ENCODE measurements at places on chromosomes 2 and 18.

DNA sequence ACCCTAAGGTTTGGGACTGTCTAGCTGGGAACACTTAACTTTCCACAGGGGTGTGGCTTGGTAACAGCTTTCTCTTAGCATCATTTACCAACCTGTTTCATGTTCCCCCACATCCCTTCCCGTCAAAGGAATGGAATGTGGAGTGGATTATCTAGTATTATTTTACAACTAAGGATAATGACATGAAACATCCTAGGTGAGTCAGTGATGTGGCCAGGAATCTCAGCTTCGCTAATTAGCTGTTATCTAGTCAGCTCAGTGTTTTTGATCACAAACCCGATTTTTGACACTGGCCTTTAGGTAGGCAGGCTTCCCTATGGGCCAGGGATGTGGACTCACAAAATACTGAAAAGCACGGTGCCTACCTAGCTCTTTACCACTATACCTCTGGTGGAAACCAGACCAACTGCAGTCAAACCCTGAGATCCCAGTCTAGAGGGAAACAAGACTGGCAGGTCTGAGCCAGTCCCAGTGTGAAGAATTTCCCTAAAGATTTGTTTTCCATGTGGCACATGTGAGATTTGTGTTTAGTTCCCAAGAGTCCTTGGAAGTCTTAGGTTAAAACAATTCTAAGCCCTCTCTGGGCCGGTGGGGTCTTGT, 2.8 kb upstream of the NRP2 start:
- DNase-seq = no peak

GRCh38 chr2:1750933-1751766, 6.8 kb upstream of the PXDN start:
- DNase-seq = peak; percentile 77

DNA sequence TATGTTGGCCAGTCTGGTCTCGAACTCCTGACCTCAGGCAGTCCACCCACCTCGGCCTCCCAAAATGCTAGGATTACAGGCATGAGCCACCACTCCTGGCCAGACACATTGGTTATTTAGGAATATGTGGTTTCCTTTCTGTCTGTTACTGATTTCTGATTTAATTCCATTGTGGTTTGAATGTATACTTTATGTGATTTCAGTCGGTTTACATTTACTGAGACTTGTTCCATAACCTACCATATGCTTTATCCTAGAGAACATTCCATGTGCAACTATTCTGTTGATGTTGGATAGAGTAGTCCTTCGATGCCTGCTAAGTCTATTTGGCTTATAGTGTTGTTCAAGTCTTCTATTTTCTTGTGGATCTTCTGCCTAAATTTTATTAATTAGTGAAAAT, 1.6 kb upstream of the CCL20 start:
- DNase-seq = no peak

GRCh38 chr2:126145752-126146151, 510.2 kb upstream of the GYPC start:
- no peak for DNase-seq

DNA sequence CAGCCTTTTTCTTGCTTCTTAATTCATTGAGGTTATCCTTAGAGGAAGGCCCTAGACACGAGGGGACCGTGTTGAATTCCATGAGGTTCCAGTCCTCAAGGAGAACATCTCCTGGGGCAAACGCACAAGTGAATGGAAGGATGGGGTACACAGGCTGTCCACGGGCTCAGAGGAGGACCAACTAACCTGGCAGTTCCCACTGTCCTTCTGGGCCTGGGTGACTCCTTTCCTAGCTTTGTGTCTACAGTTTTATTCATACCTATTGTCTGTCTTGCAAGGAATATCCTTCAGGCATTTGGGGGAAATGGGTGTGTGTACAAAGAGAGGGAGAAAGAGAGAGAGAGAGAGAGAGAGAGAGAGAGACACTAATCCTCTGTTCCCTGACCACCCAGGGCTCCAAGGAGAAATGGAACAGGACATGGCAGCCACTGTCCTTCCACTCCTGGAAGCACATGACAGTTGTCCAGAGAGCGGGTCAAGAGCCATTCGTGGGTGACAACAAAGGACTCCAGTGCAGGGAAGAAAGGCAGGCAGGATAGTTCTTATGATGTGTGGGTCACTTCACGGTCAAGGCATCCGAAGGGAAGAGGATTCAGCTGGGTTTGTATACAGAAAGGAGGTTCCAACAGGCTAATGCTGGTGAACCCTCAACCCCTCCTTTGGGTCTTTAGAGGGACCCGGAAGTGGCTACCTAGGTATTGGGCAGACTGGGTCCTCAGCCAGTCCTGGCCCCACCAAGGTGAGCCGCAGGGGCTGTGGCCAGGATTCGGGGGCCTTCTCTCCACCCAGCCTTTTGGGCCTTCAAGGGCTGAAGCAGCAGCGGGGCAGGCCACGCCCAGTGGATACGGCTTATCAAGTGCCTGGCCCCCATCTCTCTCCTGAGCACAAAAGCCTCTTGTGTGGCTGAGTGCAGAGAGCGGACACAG, 150.6 kb downstream of the MYCN start:
- no peak for DNase-seq

DNA sequence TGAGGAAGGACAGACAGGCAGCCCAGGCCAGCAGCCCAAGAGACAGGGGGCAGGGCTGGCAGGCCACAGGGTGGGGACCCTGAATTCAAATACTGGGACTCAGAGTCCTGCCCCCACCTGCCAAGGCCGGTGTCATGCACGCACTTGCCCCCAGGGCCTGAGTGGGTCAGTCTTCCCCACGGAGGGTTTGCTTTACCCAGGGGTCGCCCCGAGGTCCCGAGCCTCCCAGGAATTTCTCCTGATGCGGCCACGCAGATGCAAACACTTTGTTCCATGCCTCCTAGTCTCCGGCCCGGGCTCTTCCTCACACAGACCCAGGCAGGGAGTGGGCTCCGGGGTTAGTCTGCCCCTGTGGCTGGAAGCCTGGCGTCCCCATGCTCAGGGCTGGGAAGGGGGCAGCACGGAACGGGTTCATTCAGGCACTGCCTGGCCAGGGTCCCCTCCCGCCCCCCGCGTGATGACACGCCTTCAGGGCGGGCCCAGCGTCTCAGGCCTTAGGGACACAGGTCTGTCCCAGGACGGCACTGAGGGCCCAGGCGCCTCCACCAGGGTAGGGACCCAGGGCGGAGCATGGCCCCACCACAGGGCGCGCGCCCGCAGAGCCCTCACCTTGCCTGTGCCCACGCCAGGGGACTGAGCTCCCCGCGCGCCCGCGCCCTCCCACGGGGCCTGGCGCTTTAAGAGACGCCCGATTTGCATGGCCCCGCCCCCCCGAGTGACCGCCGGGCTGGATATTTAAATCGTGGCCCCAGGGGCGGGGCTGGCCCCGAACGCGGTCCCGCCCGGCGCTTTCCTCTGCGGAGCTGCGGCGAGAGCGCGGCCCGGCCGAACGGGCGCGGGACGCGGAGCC, at the start of gene SNED1:
SNED1 (plus strand) TSS at position 763 of the 850 bp plus-strand sequence. CDS start 220 bp downstream, outside the sequence.
- peak; percentile 51 for DNase-seq

DNA sequence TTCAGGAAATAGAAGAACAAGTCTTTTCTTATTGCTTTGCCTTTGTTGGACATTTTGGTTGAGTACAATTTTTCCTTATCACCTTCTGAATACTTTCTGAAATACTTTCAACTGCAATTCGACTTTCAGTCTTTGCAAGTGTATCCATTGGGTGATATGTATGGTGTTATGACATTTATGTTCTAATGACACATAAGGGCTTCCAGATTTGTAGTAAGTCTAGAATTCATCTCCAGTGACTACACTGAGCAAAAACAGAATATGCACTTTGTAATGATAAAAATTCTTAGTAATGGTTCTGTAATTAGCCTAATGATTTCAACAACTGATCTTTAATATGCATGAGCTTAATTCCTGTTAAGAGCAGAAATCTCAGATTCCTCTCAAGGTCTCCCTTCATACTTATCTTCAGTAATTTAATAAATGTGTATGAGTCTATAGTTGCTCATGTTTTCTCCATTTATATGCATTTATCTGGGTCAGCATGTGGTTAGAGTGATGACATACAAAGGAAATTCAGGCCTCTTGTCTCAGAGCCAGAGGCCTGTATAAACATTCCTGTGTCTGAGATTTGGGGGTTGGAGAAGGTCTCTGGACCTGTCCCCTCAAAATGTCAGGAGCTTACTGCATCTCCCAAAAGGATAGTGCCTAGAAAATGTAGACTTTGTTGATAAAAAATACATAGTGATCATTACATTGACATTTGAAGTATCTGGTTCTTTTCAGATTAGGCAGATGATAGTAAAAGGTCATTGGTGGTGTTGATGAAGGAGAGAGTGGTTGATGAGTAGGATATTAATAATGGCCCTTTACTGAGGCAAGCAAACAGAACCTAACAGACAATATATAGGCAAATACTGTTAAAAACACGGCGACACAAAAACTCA, 114.9 kb downstream of the QPCT start:
- no peak for DNase-seq

GRCh38 chr2:223954401-223954800, 2.9 kb upstream of the MRPL44 start:
- DNase-seq = no peak

GRCh38 chr2:30661173-30662107, 145.8 kb downstream of the CAPN13 start:
- no peak for DNase-seq

DNA sequence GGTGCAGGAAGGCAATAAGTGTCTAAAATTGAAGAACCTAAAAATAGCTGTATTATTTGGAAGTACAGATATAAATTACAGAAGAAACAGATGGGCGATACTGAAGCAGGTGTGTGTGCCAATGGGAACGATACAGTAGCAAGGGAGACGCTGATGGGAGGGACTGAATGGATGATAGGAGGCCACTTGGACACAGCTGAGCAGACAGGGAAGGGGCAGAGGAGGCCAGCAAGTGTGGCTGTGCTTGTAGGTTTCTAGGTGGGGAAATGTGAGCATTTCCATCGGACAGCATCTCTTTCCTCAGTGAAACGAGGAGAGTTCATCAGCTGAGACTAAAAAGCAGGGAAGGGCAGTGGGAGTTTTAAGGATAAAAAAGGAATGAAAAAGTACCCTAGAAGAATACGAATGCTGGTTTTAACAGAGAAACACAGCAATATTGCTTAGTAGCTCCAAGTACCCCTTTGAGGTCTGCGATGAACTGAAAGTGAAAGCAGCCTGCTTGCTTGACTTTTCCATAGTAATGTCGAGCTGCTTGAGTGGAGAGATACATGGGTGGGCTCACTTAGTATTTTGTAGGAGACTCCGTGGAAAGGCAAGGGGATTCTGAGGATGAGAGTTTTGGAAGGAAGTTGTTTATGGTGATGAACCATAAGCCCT, 91.7 kb upstream of the EPC2 start:
- DNase-seq = peak; percentile 73

DNA sequence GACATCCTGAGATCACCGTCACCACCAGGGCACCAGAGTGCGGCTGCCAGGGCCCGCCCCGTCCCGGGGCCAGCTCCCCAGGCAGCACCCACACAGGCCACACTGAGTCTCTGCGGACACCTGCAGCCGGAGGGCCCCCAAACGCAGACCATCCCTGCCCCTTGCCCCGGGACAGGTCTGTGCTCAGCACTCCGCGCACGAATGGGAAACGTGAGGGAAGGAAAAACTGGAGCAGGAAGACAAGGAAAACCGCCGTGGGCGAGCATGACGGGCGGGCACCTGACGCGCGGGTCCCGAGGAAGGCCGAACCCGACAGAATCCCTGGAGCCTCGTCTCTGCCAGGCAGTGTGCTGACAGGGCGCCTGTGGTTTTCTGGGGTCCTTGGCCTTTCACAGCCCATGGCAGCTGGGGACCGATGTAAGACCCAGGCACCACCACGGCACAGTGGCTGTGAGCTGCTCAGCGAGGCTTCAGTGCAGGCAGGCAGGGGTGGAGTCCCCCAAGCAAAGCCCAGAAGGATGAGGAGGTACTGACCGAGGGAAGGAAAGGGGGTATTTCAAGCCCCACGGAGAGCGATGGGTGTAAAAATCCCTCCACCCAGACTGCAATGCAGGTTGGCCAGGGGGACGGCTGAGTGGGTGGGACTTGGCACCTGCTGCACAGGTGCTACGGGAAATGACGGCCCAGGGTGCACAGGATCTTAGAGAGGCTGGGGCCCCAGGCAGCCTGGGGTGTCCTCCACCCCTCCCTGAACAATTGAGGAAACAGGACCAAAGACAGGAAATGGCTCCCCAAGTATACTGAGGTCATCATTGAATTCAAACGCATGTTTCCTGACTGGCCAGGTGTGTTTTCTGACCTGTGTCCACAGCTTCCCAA, 59.0 kb downstream of the PXDN start:
- no peak for DNase-seq

- DNase-seq = no peak
Observed at GRCh38 chr2:146853741-146854444, 990.9 kb upstream of the ACVR2A start.

DNA sequence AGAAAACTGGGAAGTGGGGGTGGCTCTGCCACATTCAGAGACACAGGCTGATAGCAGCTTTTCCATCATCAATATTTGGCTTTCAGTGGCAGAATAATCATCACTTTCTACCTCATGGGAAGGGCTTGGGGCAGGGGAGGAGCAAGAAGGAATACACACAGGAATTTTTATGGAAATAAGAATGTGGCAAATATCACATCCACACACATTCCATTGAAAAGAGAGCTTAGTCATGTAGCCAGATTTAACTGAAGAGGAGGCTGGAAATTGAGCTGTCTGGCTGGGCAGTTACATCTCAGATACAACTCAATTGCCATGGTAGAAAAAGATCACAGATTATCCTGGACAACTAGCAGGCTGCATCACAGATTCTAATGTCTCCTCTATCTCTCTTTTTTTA, 1474.0 kb upstream of the ACVR2A start:
- DNase-seq = no peak
